ENCODE measurements at places on chromosomes 3 and 15.

DNA sequence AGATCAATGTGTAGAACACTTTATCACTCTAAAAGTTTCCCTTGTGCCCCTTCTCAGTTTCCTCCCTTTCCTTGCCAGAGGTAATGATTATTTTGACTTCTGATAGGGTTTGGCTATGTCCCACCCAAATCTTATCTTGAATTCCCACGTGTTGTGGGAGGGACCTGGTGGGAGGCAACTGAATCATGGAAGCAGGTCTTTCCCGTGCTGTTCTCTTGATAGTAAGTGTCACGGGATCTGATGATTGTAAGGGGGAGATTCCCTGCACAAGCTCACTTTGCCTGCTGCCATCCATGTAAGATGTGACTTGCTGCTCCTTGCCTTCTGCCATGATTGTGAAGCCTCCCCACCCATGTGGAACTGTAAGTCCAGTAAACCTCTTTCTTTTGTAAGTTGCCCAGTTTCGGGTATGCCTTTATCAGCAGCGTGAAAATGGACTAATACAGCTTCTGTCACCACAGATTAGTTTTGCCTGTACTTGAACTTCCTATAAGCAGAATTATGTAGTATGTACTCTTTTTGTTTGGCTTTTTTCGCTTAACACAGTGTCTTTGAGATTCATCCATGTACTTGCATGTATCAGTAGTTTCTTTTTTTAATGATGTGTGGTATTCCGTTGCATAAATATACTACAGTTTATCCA is 7.2 kb downstream of the FEM1B start:
- DNase-seq: no peak

DNA sequence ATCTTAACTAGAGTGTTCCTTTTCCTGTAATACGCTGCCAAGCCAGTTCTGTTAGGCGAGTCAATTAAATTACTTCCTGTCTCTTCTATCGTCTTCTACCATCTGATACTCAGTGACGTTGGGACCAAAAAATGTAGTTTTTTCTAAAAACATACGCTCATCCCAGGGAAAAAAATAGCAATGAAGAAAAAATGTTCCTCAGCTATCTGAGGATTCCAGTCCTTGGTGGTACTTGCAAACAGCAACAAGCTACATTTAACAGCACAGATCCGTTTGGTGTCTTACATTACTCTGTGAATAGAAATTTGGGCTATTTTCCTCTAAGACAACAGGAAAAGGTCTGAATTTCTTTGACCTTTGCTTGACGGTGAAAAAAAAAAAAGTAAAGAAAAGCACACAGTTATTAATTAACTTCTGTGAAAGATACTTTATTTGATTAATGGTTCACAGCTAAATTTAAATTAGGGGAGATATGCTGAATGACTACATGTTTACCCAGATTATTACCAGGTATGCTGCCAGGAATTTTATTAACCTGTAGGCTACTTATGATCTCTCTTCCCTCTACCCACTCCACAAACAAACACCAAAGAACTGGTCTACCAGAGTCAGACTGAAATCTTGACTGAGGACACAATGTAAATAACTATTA is 254.4 kb upstream of the ZPLD1 start:
- DNase-seq: no peak

- DNase-seq: no peak
These were observed 31.8 kb downstream of the MYO5A start for GRCh38 chr15:52496776-52497470.

GRCh38 chr3:107756649-107757048 is 233.9 kb downstream of the BBX start:
- DNase-seq: no peak

GRCh38 chr15:64070965-64071851 is 22.4 kb downstream of the CIAO2A start:
- no peak for DNase-seq

- DNase-seq: no peak
These were observed 722.0 kb upstream of the CFAP20DC start for GRCh38 chr3:59771768-59772181.

GRCh38 chr3:72999951-73000350 is 3.3 kb downstream of the PPP4R2 start:
- no peak for DNase-seq

DNA sequence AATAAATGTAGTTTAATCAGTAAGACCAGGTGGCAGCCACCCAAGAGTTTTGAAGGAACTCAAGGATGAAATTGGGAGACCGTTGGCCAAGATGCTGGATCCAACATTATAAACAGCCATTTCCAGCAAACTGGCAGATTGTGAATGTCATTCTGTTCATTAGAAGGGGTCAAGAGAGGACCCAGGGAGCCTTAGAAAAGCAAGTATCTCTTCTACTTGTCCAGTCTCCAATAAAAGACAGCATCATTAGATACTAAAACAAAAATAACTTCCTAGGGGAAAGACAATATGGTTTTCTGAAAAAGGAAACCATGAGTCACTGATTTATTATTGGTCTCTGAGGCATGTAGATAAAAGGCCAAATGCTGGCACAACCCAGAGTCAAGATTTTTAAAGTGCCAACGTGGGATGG is 67.9 kb downstream of the GADL1 start:
- no peak for DNase-seq

- DNase-seq: no peak
These were observed 41.0 kb downstream of the DGKG start for GRCh38 chr3:186320862-186321568.

DNA sequence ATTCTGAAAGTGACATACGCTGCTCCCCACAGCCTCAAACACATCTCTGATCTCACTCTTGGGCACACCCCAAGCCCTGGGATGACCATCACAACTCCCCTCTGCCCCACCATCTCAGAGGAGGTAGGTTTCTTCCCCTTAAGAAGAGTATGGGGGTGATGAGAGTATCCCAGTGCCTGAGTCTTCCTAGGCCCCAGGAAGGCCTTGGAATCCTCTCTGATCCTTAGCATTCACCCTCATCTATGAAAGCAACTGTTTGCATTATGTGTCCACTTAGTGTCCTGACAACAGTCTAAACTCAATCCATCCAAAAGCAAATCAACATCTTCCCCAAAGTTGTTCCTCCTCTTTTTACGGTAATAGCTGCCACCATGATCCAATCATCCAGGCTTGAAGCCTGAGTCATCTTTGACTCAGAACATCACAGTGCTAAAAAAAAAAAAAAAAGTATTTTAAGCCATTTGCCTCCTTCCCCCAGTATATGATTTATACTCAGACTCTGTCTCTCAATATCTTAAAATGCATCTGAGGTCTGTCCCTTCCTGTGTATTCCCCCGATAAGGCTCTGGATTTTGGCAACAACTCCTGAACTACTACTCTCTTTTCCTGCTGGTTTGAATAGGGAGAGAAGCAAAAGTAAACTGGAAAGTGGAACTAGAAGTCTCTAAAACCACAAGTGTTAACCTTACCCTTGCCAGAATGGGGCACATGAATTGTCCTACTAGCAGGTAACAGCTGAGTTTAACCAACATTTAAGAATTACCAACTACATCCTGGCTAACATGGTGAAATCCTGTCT is 22.5 kb downstream of the POPDC2 start:
- no peak for DNase-seq

Data from NCI-H748 treated with DMSO at 0.1 percent for 48 hours (cell line).